CD8-positive, alpha-beta T cell (primary cell): ENCODE measurements at places on chromosomes 13 and 19. TPM values are rescaled to one million over a fixed set of nuclear protein-coding genes. Genes with fewer than 3 reads are reported as not detected.

COQ8B gene
- 14.0 TPM for total RNA-seq

LRRC8E gene
- not detected for total RNA-seq

ZNF266 gene
- total RNA-seq: 62.2 TPM

DNA sequence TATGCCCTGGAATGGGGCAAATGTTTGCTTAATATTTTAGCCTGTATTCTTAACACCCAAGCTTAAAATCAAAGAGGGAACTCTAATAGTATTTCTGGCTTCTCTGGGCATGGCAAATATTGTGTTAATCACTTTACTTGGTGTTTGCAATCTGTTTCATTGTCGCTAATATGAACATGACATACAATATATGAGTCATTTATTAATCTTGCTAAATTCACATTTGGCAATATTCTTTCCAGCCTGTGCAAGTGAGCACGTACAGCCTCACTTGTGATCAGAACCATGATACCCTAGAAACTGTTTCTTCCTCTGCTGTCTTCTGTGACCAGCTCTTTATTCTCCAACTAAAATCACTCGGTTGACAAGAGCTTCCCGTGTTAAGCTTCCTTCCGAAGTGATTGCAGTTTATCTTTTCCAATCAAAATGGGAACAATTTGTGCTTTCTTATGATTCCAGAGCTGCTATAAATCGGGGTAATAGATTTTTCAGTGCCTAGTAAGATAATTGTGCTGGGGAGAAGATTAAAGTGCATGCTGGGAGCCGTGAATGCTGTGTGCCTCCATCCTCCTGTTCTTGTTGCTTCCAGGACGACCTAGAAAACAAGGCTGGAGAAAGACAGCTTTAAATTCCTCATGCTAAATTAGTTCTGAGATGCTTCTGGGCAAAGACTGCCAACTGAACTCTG is 153.0 kb upstream of the TMTC4 start:
- DNase-seq: no peak
